ENCODE measurements at places on chromosomes 5 and 9.

DNA sequence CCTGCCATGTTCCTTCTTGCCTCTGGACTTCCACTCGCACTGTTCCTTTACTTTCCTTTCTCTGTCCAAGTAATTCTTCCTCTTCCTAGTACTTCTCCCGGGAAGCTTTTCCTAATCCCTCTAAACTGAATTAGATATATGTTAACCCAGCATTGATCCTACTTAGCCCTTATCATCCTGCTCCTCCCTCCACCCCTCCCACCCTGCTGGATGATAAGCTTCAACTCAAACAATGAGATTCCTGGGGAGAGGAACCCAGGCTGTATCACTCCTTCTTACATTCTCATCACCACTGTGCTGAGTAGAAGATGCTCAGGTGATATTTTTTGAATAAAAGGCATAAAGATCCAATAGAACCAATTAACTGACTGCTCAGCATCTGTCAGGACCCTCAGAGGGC lies 45.7 kb downstream of the CDK5RAP2 start:
- DNase-seq = no peak

GRCh38 chr9:38404314-38404713 lies 11.8 kb downstream of the ALDH1B1 start:
- DNase-seq = no peak

DNA sequence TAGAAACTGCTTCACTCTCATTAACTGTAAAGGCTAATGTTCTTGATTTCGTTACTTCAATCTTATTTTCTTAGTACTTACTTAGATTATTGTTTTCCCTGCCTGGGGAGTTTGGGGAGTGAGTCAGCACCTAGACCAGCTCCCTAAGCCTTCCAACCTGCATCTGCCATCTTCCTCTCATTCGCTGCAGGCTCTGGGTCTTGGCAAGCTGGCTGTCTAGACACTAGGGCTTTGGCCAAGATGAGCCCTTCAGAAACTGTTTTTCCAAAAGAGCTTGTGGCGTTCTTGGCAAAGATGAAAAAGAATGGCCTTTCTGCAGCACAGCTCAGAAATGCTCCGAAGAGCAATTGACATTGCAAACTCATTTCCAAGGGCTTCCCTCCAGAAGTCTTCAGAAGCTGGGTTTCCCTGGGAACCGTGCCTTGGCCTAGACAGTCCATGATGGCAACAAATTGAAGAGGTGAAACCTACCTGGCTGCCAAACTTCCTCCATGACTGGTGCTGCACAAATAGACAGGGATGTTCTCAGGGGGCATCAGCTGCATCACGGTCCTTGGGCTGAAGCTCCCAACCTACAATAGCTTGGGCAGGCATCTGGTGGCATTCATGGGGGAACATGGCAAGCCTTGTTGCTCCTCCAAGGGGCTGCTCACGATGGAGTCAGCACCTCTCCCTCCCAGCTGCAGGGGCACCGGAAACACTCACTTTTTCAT lies 76.6 kb downstream of the NSUN2 start:
- DNase-seq = no peak

DNA sequence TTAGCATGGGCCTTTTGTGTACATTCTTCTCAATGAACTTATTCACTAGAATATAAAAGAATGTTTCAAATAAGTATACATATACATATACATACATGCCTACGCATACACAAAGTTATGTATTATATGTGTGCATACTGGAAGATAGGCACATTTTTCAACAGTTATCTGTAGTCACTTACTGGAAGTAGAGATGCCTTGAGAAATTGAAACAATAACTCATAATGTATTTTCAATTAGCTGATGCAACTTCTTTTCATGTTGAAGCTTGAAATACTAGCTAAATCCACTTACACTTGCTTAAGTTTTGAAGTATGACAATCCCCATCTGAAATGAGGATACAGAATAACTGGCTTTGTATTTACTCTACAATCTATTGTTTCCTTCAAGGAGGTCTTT lies 469.0 kb upstream of the PTGER4 start:
- DNase-seq = no peak

DNA sequence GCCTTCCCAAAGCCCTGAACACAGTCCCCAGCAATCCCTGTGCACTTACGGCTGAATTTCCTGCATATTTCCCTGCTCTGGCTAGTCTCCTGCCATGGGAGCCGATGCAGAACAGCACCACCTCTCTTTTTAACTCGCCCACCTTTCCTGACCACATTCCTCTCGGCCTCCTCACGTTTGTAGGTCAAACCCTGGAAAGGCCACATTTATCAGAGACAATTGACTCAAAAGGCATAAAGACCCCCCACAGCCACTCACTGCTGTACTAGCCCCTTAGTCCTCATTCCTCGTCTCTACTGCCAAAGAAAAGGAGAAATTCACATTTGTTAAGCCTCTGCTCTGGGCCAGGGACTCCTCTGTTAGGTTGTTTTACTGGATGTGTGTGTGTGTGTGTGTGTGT lies 43.6 kb downstream of the ENC1 start:
- DNase-seq = no peak

DNA sequence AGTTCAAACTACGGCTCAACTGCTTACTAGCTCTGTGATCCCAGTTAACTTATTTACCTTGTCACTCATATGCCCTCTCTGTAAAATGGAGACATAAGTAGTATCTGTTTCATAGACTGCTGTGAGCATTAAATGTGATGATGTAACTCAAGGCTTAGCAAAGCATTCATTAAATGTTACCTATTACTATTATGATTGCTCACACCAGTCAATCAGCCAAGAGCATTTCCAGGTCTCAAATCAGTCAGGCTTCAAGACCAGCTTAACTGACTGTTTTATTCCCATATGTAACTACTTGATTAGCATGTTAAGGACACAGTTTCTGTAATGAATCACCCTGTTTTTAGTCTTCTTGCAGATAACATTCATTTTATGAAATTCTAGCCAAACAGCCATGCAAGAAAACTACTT lies 413.3 kb downstream of the MLLT3 start:
- no peak for DNase-seq

GRCh38 chr9:125896404-125896803 lies 149.2 kb downstream of the PBX3 start:
- DNase-seq = no peak

DNA sequence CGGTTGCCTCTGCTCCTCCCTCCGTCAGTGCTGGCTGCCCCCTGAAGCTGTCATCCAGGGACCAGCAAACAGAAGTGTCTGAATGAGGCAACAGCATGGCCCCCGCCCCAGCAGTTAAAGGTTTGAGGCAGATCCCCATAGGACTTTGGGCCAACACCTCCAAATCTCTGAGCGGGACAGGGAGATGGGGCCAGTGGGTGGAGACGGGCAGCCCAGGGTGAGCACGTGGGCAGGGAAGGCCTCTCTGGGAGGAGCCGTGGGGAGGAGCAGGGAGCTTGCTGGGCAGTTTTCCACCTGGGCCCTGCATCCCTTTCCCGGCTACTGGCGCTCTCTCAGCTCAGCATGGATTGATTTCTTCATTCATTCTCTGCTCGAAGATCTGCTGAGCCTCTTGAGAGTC lies 39.1 kb upstream of the NOTCH1 start:
- DNase-seq = no peak

- no peak for DNase-seq
Measured at GRCh38 chr9:77843871-77844155, 187.8 kb downstream of the GNAQ start.

DNA sequence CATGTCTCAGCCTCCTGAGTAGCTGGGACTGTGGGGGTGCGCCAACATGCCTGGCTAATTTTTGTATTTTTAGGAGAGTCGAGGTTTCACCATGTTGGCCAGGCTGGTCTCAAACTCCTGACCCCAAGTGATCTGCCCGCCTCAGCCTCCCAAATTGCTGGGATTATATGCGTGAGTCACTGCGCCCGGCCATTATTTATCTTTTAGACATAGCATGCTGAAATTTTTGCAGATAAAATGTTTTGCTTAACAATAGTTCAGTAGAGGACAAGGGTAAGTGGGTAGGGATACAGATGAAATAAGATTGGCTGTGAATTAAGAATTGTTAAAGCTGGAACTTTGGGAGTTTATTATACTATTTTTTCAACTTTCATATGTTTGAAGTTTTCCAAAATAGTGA lies 150.8 kb upstream of the GRHPR start:
- DNase-seq = no peak
